ENCODE measurements at places on chromosomes 6 and 20. TPM values are rescaled to one million over a fixed set of nuclear protein-coding genes. Genes with fewer than 3 reads are reported as not detected.

RWDD1 gene
- total RNA-seq: 39.3 TPM

PACSIN1 gene
- total RNA-seq: 1.7 TPM

MOG gene
- not detected for total RNA-seq

SPEF1 gene
- total RNA-seq: 3.4 TPM

DNA sequence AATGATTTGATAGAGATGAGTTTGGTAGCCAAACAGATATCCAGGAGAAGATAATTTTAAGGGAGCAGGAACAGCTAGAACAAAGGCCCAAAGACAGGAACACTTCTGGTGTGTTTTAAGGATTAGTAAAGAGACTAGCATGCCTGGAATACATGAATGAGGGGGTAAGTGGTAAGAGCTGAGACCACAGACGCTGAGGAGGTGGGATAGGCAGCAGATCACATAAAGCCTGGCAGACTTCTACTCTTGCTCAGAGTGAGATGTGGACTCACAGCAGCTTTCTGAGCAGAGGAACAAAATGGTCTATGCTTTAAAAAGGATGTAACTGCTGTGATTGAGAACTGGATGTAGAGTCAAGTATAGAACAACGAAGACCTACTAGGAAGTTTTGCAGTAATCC lies 100.1 kb downstream of the EPHA7 start:
- H3K27me3 ChIP-seq: no peaks in the 10 kb centered on the region
- H3K36me3 ChIP-seq: no peaks in the 10 kb centered on the region
- H3K27ac ChIP-seq: no peak overlapping the region
- no peak for DNase-seq
- H3K4me3 ChIP-seq: no peak overlapping the region

DNA sequence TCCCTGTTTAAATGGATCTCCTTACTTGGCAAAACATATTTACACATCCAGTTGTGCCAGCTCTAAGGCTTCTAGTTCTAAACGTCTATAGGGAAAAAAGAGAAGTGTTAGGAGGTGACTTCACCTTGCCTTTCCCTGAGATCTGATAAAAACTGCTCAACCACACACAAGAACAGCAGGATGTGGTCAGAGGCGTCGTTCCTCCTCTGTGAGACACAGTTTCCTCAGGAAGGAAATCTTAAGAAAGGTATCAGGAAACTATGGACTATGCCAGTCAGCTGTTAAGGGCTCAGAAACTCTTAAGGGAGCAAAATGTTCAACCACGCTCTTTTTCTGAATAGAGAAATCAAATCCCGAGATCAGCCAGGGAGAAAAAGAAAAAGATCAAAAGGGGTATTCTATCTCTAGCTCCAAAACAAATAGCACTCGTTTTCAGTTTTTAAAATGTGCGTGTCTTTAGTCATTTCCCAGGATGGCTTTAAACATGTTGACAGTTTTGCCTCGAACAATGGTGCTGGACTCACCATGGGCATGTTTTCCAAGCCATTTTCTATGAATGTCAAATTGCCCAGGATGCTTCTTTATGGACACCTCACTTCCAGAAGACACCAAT lies 154.5 kb downstream of the HACE1 start:
- DNase-seq: no peak

DNA sequence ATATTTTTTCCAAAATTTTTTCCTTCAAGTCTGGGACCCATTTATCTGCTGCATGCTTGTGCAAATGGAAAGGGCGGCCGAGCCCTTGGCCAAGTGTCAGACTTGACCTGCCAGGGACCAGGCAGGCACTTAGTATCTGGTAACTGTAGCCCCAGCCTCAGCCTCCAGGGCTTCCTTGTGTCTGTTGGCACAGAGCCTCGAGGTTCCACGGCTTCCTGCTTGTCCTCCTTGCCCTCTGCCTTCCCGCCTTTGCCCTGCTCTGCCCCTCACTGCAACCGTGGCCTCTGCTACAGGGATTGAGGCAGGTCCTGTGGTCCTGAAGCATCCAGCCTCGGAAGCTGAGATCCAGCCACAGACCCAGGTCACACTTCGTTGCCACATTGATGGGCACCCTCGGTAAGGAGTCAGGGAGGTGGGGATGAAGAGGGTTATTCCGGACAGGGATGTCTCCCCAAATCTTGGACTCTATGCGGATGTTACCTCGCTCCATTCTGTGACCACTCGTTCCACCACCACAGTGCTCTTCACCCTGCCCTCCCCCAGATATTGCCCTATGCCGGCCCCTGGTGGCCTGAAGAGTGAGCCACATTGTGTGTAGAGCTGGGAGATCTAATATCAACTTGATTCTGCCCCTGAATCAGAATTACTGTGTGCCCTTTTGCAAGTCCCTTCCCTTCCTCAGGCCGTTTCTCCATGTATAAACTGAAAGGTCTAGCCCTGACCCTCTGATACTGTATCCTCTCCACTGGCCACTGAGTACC lies 41.5 kb upstream of the SRF start:
- no peaks in the 10 kb centered on the region for H3K27me3 ChIP-seq
- no peaks in the 10 kb centered on the region for H3K4me1 ChIP-seq
- H3K36me3 ChIP-seq: no peaks in the 10 kb centered on the region
- DNase-seq: peak; percentile 43
- no peak overlapping the region for H3K27ac ChIP-seq
- H3K4me3 ChIP-seq: no peak overlapping the region

GRCh38 chr6:20433929-20434328 lies 32.2 kb downstream of the E2F3 start:
- DNase-seq: no peak
- H3K4me3 ChIP-seq: no peak overlapping the region
- no peaks in the 10 kb centered on the region for H3K27me3 ChIP-seq
- H3K36me3 ChIP-seq: no peaks in the 10 kb centered on the region
- H3K27ac ChIP-seq: no peak overlapping the region

DNA sequence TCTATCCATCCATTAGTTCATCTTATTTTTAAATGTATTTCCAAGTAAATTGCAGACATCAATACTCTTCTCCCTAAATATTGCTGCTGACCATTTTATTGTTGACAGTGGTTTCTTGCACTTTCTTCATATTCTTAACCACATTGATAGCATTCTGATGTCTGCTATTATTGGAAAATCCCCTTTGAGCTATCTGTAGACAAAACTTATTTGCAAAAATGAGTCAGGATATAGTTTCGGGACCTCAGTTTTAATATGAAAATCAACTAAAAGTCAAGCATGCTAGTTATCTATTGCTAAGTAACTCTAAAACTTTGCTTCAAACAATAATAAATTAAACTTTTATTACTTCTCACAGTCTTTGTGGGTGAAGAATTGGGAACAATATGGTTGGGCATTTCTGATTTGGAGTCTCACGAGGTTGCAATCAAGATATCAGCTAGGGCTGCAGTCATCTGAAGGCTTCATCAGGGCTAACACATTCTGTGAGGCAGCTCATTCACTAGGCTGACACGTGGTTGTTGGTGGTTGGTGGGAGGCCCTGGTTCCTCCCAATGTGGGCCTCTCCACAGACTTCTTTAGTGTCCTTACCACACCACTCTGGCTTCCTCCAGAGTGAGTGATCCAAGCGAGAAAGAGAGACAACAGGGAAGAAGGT lies 32.7 kb downstream of the CD109 start:
- H3K27me3 ChIP-seq: no peaks in the 10 kb centered on the region
- no peaks in the 10 kb centered on the region for H3K36me3 ChIP-seq
- DNase-seq: no peak
- H3K4me3 ChIP-seq: no peak overlapping the region

DNA sequence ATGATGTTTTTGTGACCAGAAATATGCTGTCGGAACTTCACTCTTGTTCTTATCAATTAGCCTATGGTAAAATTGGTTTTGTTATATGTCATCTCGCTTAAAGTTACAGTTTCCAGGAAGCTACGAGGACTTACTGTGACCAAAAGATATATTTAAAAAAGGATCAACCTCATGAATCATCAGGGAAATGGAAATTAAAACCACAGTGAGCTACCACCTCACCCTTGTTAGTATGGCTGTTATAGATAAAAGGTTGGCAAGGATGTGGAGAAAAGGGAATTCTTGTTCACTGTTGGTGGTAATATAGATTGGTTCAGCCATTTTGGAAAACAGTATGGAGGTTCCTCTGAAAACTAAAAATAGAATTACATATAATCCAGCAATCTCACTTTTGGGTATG lies 14.3 kb upstream of the INSM1 start:
- H3K4me3 ChIP-seq: no peak overlapping the region
- no peaks in the 10 kb centered on the region for H3K4me1 ChIP-seq
- H3K27ac ChIP-seq: no peak overlapping the region
- H3K36me3 ChIP-seq: no peaks in the 10 kb centered on the region
- DNase-seq: no peak

- H3K27me3 ChIP-seq: no peaks in the 10 kb centered on the region
- DNase-seq: peak; percentile 29
- H3K4me1 ChIP-seq: no peaks in the 10 kb centered on the region
- H3K27ac ChIP-seq: no peak overlapping the region
Measured at GRCh38 chr6:148021699-148022098, 320.9 kb upstream of the SASH1 start.

Measured in kidney (tissue), 22 donors.